ENCODE measurements at places on chromosomes 6 and 20.

- no peak for DNase-seq
Measured at GRCh38 chr6:116254297-116255056, 602 bp upstream of the TSPYL4 start.

GRCh38 chr6:6405997-6406714 lies 85.7 kb upstream of the F13A1 start:
- DNase-seq, result no peak

DNA sequence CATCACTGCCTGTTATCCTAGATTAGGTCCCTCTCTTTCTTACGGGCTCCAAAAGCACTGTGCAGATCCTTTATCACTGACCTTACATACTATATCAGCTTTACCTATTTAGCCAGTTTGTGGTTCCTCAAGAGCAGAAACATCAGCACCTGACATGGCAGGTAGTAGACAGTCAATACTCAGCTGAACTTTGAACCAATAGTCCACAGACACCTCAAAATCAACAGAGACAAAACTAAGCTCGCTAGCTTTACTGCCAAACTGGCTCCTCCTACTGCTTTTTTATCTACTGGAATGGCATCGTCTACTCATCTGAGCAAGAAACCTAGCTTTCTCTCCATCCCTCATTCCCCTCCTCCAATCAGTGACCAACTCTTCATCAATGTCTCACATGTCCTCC lies 5.6 kb downstream of the IL17A start:
- DNase-seq, result no peak

- no peak for DNase-seq
Measured at GRCh38 chr20:36501367-36502006, 39.8 kb upstream of the MYL9 start.

DNA sequence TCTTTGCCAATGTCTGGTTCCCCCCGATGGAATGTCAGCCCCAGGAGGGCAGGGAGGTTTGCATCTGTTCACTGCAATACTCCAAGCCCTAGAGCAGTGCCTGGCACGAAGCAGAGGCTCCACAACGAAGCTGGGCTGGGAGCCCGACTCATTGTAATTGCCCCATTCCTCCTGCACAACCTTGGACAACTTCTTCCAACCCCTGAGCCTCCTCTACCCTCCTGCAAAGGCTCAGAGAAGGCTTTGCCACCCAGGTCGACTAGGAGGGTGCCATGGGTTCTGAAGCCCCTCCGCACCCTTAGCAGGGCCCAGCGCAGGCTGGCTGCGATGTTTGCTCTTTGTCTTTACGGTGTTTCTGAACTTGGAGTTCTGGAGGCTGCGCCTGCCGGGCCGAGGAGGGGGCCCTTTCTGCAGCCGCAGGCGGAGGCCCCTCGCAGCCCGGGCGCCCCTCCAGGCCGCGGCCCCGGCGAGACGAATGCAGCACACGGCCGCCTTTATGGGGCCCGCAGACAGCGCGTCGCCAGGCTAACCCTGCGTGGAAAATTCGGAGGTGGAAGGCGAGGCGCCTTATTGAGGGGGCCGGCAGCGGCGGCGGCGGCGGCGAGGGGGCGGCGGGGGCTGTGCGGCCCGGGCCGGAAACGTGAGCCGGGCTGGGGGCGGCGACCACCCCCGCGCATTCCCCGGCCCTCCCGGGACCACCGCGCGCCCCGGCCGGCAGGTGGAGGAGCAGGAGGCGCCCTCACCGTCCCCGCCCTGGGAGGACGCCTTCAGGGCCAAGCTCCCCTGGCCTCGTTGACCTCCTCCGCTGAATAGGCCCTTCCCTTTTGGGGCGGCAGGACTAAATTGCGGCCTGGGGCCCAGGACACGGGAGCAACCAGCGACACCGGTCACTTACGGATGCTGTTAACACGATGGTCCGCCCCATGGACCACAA lies 27.0 kb downstream of the SNAI1 start:
- no peak for DNase-seq

DNA sequence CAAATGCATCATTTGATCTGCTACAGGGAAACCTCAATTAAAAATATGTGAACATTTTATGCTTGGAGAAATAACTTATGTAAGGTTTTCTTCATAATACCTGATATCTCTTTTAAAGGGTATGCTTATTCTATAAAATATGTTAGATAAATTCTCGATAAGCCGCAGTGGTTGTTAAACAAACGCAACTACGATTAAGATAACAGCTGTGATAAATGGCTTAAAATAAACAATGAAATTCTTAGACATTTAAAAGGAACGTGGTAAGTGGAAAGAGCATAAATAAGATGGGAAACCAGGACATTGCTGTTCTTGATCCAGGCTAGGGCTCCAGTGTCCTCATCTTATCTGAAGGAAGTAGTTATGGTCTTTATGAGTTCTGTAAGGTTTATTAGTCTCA lies 415.9 kb downstream of the CD83 start:
- DNase-seq, result no peak

DNA sequence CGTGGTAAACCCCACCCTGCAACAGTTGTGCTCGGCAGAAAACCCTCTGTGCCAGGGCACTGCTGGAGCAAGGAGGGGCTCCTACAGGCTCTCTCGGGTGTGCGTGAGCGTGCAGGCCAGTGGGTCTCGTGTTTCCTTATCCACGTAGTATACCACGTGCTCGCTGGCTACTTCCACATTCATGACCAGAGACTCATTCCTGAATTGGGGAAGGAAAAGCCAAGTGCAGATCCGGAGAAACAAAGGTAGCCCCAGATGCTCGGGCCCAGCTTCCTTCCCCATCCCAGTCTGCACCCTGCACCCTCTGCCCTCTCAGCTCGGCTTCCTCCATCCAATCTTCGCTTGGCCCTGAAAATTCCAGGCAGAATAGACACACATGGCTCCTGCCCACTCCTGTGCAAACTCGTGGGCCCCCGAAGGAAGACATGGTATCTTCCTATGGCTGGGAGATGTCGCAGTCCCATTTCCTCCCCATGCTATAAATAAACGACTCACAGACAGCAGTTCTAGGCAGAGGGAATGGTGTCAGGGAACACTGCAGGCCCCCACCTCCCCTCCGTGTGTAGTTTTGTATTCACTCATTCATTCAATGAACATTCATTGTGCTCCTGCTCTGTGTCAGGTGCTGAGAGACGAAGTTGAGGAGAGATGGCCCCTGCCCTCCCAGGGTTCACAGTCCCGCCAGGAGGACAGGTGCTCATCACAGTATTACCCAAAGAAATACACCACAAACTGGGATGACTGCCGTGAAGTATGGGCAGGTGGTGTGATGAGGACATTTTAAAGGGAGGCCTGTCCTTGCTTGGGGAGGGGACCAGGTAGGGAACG lies 29.6 kb downstream of the NPEPL1 start:
- no peak for DNase-seq

GRCh38 chr6:130900913-130901312 lies 73.7 kb downstream of the SMLR1 start:
- peak; percentile 80 for DNase-seq

- DNase-seq, result no peak
Measured at GRCh38 chr20:62044631-62045030, 21.1 kb downstream of the TAF4 start.

GRCh38 chr6:134740473-134741199 lies 209.3 kb downstream of the ALDH8A1 start:
- DNase-seq, result peak; percentile 71

- peak; percentile 20 for DNase-seq
Measured at GRCh38 chr6:63634630-63635029, 972 bp upstream of the PHF3 start.

DNA sequence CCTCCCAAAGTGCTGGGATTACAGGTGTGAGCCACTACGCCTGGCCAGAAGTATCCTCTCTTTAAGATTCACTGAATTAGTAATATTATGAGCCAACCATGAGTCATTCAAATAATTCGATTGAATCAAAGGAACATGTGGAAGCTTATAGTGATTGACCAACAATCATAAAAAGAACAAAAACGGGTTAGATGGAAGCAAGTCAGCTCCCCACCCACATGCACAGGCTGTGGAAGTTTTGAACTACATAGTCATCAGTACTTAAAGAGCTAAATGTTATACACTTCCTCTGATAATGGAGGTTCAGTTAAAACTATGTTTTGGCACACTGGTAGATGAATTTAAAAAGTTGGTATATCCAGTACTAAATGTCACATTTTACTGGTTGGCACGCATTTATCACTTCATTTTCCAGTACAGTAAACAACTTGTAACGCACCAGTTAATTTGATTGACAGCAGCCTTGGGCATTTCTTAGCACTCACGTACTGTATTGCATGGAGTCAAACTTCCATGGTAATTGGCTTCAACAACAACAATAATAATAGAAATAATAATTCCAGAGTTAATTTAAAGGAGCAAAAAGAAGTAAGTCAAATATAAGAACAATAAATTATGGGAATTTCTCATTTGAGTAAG lies 1107.3 kb upstream of the MAP3K7 start:
- DNase-seq, result peak; percentile 18

DNA sequence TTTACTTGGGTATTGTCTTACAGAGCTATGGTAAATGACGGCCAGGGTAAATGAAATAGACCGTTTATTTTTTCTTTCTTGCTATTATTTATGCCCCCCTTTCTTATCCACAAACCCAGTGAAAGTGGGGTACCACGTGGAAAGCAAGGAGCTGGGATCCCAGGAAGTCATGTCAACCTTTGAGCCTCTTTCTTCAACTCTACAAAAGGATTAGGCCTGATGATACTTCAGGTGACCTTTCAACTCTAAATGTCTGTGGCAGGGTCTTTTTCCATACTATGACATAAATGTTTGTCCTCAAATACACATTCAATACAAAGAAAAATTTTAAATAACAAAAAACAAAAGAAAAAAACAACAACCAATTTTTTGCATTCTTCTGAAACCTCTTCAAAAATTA lies 291.4 kb downstream of the ADGB start:
- no peak for DNase-seq

Data from astrocyte of the spinal cord (primary cell).